CD4-positive, alpha-beta T cell treated with Interleukin-6 for 4 hours (primary cell): ENCODE measurements at places on chromosomes 13 and 19.

DNA sequence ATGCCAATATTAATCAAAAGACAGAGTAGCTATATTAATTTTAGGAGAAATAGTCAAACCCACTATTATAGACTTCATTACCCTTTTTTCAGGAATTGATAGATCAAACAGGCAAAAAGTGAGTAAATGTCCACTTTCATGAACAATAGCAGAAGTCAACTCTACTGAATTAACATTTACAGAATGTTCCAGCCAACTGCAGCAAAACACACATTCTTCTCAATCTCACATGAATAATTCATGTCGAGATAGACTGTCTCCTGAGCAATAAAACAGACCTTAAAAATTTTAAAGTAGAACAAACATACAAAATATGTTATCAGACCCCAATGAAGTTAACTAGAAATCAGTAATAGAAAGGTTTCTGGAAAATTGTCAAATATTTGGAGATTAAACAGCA lies 118.4 kb downstream of the MYO16 start:
- no peak for DNase-seq

- DNase-seq = no peak
Measured at GRCh38 chr13:50085063-50085462, 69.8 kb downstream of the KCNRG start.

- DNase-seq = peak; percentile 36
Measured at GRCh38 chr19:13029893-13030292, 34.6 kb downstream of the NFIX start.

GRCh38 chr13:107821492-107821891 lies 393.8 kb downstream of the LIG4 start:
- no peak for DNase-seq
